ENCODE measurements at places on chromosomes 6 and 20.

- no peak for DNase-seq
Observed at GRCh38 chr6:16318538-16318937, 80.2 kb downstream of the GMPR start.

- DNase-seq, result peak; percentile 42
Observed at GRCh38 chr6:98769546-98769945, 64.8 kb upstream of the POU3F2 start.

DNA sequence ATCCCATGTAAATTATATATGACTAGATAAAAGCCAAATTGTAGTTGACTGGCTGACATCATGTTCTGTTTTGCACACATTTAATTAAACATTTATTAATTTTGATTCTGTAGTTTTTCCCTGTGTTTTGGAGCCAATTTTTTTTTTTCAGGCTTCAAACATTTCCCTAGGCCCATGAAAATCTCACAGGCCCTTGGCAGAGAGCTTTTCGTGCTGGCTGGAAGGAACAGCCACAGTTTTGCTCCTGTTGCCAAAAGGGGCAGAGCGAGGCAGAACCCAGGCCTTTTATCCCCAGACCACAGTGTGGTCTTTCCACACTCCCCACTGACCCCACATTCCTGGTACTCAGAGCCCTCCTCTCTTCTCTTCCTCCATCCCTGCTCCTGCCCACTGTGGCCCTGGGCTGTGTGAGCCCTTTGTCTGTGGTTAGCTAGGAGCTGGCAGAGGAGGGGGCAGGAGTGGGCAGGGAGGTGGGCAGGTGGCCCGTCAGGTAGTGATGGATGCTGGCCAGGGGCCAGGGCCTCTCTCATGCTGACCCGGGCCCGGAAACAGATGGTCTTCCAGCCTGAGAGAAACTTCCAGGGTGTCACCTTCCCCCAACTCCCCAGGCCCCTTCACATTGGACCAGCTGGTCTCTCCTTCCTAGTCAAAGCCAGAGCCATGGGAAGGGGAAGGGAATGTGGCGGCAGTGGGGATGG lies 19.4 kb upstream of the CCM2L start:
- DNase-seq, result no peak

GRCh38 chr6:36028088-36028876 lies 674 bp downstream of the MAPK14 start:
- DNase-seq, result peak; percentile 32

All from endothelial cell (in vitro differentiated cells).